HuH-7 (cell line): ENCODE measurements at places on chromosomes 5 and 9.
A peak's percentile ranks its signal among the peaks of the same experiment; 100 is the strongest.

DNA sequence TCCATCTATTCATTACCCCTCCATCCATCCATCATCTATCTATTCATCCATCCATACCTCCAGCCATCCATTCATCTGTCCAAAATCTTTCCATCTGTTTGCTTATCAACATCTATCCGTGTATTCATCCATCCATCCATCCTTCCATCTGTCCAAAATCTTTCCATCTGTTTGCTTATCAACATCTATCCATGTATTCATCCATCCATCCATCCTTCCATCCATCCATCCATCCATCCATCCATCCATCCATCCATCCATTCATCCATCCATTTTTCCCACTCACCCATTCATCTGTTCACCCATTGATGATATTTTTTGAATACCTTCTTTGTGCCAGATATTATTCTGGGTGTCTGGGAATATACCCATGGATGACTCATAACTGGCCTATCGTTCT is 12.8 kb downstream of the VCAN start:
- DNase-seq, result no peak

DNA sequence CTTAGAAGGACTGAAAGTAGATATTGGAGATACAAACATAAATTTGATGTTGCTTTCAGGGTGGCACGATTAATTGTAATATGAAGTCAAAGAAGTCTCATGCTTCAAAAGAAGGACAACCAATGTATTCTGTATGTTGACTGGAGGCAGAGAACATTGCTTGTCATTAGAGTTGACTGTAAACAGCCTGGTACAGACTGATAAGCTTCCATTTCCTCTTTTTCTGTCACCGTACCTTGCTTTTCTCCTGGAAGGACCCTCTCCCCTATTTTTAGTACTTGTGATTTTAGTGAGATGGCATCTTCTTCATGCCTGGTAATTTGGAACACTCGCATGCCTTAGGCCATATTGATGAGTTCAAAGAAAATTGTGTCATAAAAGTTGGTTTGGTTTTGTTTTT is 809.4 kb downstream of the PRELID2 start:
- no peak for DNase-seq

- DNase-seq, result no peak
Observed at GRCh38 chr9:36218411-36218901, 27.7 kb downstream of the CLTA start.

GRCh38 chr9:15889555-15889954 is 336.7 kb downstream of the CCDC171 start:
- no peak for DNase-seq

DNA sequence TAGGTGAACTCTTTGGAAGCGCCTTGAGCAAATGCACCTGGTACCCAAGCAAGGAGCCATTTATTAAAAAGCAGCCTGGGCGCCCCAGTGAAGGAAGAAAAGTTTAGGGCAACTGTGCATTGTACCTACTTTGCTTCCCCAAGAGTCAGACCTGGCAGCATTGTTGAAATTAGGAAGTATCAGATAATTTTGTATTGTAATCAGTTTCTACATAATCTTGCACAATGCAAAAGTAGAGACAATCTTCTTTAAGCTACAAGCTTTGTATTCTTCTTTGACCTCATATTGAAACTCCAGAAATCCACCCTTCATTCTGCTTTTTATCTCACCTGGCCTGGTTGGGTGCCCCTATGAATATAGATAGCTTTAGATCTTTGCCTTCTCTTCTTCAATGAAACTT is 490.8 kb downstream of the RASEF start:
- DNase-seq, result no peak

DNA sequence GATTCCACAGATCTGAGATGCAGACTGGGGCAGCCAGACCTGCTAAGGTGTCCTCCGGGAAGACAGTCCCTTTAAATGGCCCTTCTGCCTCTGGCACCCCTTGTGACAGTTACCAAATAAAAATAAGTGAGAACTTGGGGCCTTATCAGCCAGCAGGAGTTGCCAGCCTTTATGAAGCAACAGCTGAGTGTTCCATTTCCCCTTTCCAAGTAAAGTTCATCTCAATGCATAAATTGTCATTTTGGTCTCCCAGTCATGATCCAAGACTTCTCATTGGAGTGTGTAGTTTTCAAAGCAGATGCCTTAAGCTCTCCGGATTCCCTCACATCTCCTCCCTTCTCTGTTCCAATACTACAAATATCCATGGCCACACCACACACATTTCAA is 4.1 kb downstream of the PTCH1 start:
- DNase-seq, result no peak

- DNase-seq, result peak; percentile 67
Observed at GRCh38 chr5:149063017-149063687, at the start of gene SH3TC2. TSS of gene SH3TC2 (minus strand) at chr5:149063062. CDS start at chr5:149063022, 40 bp downstream.

- DNase-seq, result no peak
Observed at GRCh38 chr5:72036951-72037350, 70.3 kb upstream of the MAP1B start.

DNA sequence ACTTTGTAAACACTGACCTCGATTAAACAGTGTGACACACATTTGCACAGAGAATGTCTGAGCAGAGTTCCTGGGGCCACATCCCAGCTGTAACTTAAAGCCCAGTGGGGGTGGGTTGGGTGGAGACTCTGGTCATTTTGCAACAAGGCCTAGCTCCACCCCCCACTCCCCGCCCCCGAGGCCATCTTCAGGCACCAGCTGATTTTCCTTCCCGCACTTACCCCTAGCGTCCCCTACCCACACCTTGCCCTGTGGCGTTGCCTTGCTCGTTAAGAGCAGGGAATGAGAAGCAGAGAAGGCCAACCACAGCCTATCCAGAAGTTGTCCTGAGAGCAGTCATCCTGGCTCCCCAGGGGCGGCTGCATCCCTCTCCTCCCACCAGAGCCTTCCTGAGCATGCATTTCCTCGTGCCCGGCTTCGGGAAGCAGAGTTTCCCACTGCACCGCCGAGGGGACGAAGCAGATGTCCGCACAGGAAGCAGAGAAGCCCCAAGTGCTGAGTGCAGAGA is 101.7 kb upstream of the SARDH start:
- peak; percentile 76 for DNase-seq

DNA sequence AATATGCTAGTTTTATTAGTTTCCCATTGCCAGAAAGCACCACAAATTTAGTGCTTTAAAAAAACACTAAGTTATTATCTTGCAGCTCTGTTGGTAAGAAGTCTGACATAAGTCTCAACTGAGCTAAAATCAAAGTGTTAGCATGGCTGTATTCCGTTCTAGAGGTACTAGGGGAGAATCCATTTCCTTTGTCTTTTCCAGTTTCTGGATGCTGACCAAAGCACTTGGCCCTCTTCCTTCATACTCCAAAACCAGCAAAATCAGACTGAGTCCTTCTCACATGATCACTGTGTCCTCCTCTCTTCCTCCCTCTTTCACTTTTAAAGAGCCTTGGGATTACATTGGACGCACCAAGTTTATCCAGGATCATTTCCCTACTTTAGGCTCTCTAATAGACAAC is 9.5 kb downstream of the CDH18 start:
- DNase-seq, result no peak

DNA sequence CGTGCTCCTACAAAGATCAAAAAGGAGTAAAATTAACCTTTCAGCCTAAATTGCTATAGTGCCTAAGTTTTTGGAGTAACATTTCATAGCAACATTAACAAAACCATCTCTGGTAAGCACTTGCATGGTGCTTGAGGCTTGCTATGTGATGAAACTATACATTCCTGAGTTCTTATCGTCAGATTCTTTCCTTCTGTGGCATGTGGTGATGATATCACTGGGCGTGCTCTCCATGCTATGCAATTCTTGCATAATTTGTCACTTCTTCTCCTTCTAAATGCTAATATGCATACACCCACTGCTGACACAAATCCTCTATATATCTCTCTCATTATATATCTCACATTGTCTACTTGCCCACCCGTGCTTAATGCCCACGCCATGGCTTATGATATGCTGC is 2019.9 kb downstream of the MAT2B start:
- no peak for DNase-seq

DNA sequence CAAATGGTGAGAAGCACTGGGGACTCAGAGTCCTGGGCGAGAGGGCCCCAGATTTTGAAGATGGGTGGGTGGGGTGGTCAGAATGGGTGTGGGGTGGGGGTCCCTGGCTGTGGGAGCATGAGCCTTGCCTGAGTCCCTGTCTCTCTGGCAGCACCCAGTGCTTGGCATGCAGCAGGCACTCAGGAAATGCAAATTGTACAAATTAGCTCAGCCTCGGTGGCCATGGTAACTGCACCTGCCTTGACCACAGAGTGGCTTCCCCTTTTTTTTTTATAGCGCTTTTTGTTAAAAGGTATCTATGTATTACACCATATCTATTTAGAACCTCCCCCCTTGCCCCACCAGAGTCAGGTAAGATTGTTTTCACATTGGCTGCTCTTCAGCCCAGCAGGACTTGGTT is 19.2 kb upstream of the PITX1 start:
- DNase-seq, result no peak

- no peak for DNase-seq
Observed at GRCh38 chr9:37565661-37566618, 10.2 kb downstream of the FBXO10 start.

- DNase-seq, result peak; percentile 1
Observed at GRCh38 chr5:55492449-55492848, 42.3 kb downstream of the PLPP1 start.

- no peak for DNase-seq
Observed at GRCh38 chr5:88374391-88374790, 105.7 kb upstream of the TMEM161B start.

- no peak for DNase-seq
Observed at GRCh38 chr5:178418031-178418430, 172.2 kb downstream of the COL23A1 start.

DNA sequence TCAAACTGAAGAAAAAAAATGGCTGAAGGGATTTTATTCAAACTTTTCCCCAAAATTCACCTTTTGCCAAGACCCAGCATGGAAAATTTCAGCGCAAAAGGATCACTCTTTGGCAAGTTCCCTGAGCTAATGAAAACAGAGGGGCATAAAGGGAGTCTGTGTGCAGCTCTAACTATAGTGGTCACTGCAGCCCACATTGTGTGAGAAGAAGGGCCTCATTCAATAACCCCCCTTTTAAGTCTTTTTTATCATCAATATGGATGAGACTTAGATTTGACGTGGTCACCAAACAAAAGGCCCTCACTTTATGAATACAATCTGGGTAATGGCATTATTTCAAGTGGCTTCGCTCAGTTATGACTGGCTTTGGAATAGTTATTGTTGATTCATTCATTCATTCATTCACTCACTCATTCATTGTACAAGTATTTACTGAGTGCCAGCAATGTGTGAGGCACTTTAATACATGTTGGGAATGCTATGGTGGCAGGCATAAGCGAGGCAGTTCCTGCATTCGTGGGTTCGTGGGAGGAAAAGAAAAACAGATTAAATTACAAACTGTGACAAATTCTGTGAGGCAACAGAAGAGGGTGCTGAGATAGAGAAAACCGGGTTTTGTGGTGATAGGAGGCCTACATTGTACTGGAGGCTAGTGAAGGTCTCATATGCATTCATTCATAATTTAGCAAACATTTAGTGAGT is 145.7 kb upstream of the KLF4 start:
- DNase-seq, result no peak

DNA sequence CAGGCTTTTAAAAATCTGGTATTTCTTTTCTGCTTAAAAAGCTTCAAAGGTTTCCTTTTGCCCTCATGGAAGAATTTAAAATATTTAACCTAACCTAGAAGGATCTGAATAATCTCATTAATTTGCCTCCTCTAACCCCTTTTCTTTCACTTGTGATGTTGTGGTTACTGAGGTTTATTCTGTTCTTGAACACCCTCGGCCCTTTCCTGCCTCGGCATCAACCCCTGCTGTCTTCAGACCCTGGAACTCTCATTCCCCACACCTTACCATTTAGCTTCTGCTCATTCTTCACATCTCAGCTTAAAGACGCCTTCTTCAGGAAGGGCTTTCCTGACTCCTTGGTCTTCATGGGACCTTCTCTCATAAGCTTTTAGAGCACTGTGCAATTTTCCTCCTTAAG is 131.4 kb upstream of the MAN2A1 start:
- DNase-seq, result no peak

GRCh38 chr9:2271426-2271825 is 256.3 kb downstream of the SMARCA2 start:
- DNase-seq, result no peak

GRCh38 chr5:147168578-147169327 is 66.1 kb upstream of the STK32A start:
- DNase-seq, result no peak

DNA sequence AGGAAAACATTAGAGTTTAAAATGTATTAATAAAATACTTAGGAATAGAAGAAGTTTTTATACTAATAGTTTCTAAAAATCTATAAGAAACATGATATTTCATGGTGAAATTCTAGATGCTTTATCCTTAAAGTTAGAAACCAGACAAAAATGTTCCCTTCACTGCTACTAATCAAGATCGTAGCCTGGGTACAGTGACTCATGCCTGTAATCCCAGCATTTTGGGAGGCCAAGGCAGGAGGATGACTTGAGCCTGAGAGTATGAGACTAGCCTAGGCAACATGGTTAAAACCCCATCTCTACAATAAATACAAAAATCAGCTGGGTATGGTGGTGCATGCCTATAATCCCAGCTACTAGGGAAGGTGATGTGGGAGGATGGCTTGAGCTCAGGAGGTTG is 30.4 kb upstream of the KLF9 start:
- DNase-seq, result no peak

DNA sequence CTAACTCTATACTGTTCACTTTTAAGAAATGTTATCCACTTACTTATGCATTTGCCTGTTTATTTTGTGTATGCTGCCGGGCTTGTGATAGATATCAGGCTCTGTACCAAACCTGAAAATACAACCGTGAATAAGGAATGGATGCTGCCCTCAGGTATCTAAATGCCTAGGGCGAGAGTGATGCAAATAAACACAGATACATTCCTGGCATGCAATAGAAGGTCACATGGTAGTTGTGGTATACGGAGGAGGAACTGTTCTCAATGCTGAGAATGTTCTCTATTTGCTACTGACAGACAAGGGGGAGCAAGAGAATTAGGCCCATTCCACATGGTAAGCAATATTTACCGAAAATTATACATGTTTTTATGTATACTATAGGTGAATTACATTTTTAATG is 227.8 kb downstream of the ICE1 start:
- no peak for DNase-seq

GRCh38 chr5:127196042-127196441 is 94.6 kb upstream of the MEGF10 start:
- no peak for DNase-seq

- peak; percentile 5 for DNase-seq
Observed at GRCh38 chr9:5671711-5672353, 42.9 kb downstream of the RIC1 start.

DNA sequence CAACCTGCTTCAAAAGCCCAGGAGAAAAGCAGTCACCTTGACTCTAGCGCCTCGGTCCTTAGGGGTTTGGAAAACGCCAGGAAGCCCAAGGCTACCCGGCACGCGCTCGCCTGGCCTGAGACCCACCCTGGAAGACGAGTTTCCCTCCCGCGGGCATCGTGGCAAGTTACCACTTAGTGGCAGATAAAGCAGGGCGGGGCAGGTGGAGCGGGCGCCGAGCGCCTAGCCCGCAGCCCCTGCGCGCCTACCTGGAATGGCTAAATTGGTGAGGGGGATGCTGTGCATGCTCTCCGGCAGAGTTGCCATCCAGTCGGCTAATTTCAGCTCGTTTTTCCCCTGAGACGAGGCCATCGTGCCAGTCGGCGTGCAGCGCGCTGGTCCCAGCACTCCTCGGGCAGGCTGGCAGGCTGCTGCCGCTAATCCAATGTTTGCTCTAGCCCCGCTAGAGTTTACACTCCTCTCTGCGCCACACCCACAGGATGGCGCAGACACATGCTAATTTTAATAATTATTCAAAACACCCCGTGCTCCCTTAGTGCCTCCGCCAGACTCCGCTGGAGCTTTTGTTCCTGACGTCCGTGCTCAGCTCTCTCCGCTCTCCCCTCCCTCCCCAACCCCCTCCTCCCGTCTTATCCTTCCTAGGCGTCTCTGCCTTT is at the start of gene PLCXD3:
Gene PLCXD3 (minus strand): TSS at position 426 of the 656 bp plus-strand sequence. CDS start 75 bp downstream, at position 351.
- DNase-seq, result peak; percentile 73
